ENCODE measurements at places on chromosomes 13 and 19. TPM values are rescaled to one million over a fixed set of nuclear protein-coding genes. Genes with fewer than 3 reads are reported as not detected.

HSH2D gene
- total RNA-seq, result not detected

ZNF112 gene
- total RNA-seq, result 1.1 TPM

FGF22 gene
- total RNA-seq, result 0.95 TPM

LYL1 gene
- 1.0 TPM for total RNA-seq

DLL3 gene
- total RNA-seq, result 9.8 TPM

ZNF540 gene
- 0.19 TPM for total RNA-seq

ZNF493 gene
- total RNA-seq, result not detected

C13orf42 gene
- not detected for total RNA-seq

DIAPH3 gene
- total RNA-seq, result 9.4 TPM

CYP4F8 gene
- total RNA-seq, result not detected
